Stimulated activated CD8-positive, alpha-beta memory T cell treated with anti-CD3 and anti-CD28 coated beads, Interleukin-15, amount 100 ng/mL, for 24 hours (primary cell): ENCODE measurements at places on chromosomes 7 and 10.

- DNase-seq: no peak
Observed at GRCh38 chr7:15554081-15554480, 7.7 kb downstream of the AGMO start.

GRCh38 chr7:28705350-28705749 is 252.8 kb downstream of the TRIL start:
- DNase-seq: no peak

GRCh38 chr10:78520737-78521430 is 487.2 kb downstream of the RPS24 start:
- DNase-seq: no peak

DNA sequence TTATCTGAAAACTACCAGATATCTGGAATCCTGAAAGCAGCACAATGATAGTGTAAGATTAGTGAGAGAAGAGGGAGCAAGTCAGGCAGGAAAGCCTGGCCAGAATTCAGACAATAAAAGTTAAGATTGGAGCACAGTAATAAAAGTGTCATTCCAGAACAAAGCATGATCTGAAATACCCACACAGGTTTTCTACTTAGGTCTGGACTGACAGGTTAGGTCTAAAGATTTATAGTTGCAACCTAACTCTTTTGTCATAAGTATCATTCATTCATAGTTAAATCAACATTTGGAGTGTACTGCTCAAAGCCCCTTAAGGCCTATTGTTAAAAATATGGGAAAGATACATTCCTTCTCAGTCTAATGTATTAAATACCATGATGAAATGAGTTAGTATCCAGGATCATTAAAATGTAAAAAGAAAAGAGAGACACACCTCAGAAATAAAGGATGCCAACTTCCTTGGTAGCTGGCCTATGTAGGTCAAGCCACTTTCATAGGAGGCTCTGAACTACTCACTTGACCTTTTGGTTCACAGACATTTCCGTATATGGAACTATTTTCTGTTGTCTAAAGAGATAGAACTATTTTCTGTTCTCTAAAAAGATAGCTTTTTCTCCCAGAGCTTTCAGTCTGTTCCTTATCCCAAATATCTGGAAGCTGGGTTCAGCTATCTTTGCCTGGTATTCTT is 105.2 kb downstream of the FAS start:
- DNase-seq: no peak

- no peak for DNase-seq
Observed at GRCh38 chr10:114754445-114755320, 66.9 kb upstream of the FHIP2A start.

- DNase-seq: peak; percentile 13
Observed at GRCh38 chr7:151115121-151115835, 29.0 kb downstream of the AGAP3 start.

DNA sequence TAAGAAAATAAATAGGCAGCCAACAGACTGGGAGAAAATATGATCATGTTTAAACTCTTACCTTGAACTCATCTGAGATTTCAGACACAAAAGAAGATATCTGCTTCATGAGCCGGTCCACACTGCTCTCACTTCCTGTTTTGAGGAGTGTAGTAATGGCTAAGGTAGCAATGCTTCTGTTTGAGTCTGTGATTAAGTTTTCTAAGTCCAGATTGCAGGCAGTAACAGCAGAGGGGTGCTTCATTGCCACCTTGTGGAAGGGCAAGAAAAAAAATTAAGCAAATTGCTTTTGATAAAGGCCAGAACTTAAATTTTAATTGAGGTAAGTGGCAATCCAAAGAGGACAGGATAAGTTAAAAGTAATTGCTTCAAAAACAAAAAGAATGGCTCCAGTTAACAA is 69.1 kb downstream of the MEST start:
- no peak for DNase-seq

DNA sequence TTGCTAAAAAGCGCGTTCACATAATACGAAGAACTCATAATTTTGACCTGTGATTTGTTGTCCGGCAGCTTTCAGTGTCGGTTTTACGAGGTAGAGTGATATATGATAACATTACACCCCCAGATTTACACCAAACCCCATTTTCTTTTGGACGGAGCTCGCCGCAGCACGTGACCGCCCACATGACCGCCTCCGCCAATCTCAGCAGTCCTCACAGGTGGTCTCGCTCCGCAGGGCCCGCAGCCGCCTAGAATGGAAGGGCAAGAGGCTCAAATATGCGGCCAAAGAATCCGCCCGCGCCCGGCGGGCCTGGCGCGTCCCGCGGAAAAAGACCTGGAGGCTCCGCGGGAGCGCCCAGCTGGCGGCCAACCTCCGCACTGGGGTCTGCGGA is at the start of gene HOXA7:
TSS of gene HOXA7 (minus strand) at position 168 of the 391 bp plus-strand sequence. CDS start at position 38, 130 bp downstream.
- no peak for DNase-seq

DNA sequence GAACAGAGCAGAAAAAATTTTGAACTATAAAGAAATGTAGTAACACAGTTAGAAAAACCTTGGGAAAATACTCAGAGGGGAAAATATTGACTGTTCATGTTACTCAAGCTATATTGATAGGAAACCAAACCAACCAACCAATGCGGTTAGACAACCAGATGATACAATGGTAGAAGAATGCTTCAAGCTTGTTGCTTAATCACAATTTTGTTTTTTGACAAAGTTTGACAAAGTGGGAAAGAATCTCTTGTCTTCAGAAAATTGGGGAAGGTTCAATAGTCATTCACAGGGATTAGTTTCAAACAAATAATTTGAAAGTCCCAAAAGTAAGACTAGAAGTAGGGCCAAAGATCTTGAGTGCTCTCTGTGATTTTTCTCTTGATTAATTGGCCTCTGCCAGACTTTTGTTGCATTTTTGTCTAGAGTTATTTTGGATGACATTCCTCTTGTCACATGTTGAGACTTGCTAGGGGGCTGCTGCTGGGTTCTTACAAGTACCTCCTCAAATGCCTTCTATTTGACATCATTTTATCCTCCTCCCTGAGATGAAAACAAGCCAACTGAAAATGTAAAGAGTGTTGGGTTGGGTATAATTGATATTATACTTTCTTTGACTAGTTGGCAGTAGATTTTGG is 233.1 kb upstream of the PHYHIPL start:
- no peak for DNase-seq

DNA sequence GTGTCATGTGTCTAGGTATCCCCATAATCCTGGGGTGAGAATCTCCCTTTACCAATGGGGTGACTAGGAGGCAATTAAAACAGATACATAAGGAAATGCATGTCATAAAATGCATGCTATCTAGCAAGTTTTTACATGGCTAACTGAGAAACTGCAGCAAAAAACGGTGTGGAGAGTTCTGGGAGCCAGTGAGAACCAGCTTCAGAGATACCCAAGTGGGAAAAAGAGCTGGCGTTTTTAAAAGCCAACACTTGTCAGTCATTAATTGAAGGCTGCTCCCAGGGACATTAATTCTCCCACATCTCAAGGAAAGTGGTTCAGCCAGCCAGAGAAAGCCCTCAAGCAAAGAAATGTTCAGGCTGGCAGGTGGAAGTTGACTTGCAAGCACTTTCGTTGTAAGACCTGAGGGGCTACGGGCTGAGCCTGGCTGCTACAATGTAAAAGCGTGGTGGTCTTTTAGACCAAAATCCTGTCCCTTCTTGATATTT is 28.1 kb downstream of the ST8SIA6 start:
- no peak for DNase-seq

- DNase-seq: no peak
Observed at GRCh38 chr7:37229381-37229780, 219.3 kb downstream of the ELMO1 start.

DNA sequence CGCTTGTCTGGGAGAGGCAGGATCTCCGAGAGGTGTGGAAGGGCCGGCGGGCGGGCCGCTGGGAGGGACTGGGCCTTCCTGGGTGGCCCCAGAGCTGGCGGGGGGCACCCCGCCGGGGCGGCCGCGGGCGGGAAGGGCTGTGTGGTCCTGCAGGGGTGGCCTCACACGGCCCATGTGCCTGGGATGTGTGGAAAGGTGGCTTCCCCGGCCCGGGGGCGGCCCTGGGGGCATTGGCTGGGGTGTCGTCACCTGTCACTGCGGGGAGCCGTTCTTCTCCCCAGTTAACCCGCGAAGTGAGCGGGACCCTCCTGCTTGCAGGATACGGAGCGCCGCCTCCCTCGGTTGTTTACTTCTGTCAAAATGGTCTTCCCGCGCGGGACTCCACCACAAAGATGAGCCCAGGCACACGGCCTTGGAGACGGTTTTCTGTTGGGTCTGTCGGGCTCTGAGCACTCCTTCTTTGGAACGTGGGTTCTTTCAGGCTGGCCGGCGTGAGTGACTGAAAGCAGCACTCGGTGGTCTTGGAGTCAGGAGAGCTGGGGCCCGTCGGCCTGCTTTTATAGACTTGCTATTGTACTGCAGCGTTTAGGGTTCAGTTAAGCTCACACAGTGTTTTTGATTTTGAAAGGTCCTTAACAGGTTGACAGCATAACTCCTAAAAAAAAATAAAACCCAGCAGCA is 700 bp downstream of the SMC3 start:
- peak; percentile 28 for DNase-seq

- no peak for DNase-seq
Observed at GRCh38 chr10:79066411-79067240, 2.1 kb upstream of the ZMIZ1 start.

GRCh38 chr7:43937444-43937843 is 11.2 kb downstream of the UBE2D4 start:
- DNase-seq: no peak

DNA sequence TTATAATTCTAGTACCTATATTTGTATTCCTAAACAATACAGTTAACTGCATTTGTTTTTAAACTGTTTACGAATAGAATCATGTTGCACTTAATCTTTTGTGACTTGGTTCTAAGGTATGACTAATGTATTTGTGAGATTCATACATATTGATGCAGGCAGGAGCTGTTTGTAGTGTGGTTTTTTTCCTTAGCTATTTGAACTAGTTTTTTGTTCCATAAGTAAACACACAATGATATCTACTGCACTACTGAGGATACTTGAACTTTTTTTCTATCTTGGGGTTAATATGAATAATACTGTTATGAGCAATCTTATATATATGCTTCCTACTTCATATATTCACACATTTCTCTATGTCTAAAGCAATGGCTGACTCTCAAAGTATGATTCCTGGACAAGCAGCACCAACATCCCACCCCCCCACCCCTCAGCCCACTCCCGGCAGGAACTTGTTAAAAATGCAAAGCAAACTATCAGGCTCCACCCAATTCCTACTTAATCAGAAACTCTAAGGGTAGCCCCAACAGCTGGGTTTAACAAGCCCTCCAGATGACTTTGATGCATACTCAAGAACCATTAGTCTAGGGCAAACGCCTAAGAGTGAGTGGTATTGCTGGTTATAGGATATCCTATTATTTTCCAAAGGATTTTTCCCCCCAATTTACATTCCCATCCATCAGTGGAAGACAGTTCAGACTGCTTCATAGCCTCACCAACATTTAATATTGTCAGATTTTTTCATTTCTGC is 25.8 kb downstream of the BRAF start:
- no peak for DNase-seq

DNA sequence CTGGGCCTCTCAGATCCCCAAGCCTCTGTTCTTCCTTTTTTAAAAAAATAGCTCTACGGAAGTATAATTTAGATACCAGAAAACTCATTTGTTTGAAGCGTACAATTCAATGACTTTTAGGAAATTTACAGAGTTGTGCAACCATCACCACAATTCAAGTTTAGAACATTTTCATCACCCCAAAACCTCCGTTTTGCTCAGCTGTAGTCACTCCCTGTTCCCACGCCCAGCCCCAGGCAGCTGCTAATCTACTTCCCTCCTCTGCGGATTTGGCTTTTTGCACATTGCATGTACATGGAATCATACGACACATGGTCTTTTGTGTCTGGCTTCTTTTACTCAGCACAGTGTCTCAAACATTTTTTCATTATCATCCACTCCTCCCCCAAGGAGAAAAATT is 229.2 kb downstream of the TCF7L2 start:
- no peak for DNase-seq

DNA sequence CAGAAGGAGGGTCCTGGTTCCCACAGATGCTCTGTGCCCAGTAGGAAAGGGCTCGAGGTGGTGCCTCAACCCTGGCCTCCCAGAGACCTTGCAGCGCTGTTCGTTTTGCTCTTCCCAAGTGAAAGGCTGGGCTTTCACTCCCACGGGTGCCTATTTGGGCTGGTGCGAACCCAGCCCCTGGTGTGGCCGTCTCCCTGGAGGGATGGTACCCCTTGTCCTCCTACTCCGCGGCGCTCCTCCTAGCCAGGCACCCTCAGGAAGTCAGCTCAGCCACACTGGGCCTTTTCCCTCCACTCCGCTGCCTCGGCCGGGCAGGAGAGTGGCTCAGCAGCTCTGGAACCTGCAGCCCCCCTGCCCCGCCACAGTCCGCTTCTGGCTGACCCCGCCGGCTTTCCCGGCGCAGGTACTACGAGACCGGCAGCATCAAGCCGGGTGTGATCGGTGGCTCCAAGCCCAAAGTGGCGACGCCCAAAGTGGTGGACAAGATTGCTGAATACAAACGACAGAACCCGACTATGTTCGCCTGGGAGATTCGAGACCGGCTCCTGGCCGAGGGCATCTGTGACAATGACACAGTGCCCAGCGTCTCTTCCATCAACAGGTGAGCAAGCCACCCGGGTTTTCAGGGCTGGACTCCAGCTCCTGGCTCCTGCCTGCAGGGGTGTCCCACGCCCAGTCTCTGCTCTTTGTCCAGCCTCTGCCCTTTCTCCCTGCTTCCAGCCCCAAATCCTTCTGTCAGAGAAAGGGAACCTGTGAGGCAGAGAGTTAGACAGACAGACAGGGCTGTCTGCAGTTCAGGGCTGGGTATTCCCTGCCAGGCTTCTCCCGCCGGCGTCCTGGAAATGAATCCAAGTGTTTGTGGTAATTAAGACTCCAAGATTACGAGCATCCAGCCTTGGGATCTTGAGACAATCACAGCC is 5.2 kb downstream of the PAX2 start:
- no peak for DNase-seq

- DNase-seq: no peak
Observed at GRCh38 chr7:19133886-19134285, 11.3 kb downstream of the FERD3L start.

DNA sequence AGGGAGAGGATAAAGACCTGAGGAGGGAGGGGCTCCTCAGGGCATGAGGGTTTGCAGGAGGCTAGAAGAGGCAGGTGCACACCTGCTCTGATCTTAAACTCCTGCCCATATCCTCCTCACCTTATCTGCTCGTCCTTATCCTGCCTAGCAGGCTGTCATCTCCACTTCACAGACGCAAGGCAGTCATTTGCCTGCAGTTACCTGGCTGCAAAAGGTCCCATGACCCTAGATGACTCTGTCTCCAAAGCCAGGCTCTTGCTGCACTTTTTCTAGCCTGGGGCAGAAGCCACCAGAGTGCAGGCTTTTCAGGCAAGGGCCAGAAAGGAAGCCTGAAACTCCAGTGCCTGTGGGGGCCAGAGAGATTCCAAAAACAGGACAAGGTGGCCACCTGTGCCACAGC is 1.7 kb upstream of the ZNF853 start:
- DNase-seq: no peak
